ENCODE measurements at places on chromosomes 11 and 22. TPM values are rescaled to one million over a fixed set of nuclear protein-coding genes. Genes with fewer than 3 reads are reported as not detected.

Gene OR5D14
- total RNA-seq, result not detected

Gene SLC25A22
- total RNA-seq, result 64.5 TPM

- no peak overlapping the region for H3K27ac ChIP-seq
- H3K27me3 ChIP-seq, result peaks cover 5% of the 10 kb centered on the region
- no peak overlapping the region for H3K4me3 ChIP-seq
- peaks cover 6% of the 10 kb centered on the region for H3K4me1 ChIP-seq
- no peak for DNase-seq
Observed at GRCh38 chr11:125935056-125935455, 10.8 kb upstream of the VSIG10L2 start.

Gene DEUP1
- not detected for total RNA-seq

Gene SLC25A18
- not detected for total RNA-seq

DNA sequence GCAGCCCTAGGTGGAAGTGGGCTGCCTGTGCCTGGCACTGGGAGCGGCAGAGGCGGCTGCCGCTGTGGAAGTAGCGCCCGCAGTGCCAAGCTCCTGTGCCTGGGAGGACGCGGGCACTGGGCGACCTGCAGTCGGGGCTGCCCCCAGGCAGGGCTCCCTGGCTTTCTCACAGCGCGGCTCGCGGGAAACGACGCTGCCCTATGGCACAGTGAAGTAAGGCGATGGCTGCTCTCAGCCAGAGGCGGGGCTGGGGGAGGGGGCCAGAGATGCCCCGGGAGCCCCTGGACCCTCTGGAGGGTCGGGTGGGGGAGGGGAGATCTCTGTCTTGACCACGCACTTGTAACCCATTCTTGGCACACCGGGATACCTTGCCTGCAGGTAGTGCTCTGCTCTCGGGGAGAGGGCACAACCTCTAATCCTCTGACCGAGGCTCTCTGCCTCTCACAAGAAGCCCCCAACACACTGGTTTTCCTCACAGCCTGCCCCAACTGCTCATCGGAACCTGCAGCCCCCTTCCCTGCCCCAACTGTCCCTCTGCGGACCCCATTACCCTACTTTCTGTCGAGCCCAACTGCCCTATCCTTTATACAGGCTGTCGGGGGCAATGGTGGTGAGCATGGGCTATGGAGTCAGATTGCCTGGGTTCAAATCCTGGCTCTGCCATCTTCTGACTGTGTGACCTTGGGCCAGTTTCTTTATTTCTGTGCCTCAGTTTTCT is 32.2 kb upstream of the TRIM29 start:
- peaks cover 4% of the 10 kb centered on the region for H3K4me1 ChIP-seq
- H3K4me3 ChIP-seq, result no peak overlapping the region
- no peak for DNase-seq
- no peaks in the 10 kb centered on the region for H3K36me3 ChIP-seq

Gene SYCE3
- total RNA-seq, result 0.62 TPM

DNA sequence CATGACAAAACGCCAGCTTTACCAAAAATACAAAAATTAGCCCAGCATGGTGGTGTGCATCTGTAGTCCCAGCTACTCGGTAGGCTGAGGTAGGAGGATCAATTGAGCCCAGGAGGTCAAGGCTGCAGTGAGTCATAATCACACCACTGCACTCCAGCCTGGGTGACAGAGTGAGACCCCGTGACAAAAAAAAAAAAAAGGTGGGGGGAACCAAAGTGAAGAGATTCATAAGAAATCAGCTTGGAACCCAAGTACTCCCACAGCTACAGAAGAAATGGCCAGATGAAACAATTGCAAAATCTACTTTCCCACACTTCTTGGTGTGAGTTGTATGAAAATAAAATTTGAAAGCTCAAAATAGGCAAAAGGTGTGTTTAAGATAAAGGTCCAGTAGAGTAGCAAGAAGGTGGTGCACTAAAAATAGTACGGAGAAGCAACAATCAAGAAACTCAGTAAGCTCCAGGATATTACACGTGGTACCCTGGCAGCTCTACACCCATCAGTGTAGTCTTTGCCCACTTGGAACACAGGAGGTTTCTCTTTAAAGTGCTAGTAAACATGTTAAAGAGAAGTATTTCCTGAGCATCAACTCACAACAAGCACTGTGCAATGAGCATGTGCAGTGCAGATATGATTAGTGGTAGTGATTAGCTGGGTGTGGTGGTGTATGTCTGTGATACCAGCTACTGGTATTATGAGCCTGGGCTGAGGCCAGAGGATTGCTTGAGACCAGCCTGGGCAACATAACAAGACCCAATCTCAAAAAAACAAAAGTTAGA is 5.3 kb downstream of the HARBI1 start:
- no peak overlapping the region for H3K4me3 ChIP-seq
- no peaks in the 10 kb centered on the region for H3K36me3 ChIP-seq
- no peaks in the 10 kb centered on the region for H3K27me3 ChIP-seq
- H3K27ac ChIP-seq, result no peak overlapping the region

Gene ACAD8
- total RNA-seq, result 27.7 TPM

Gene WNT7B
- total RNA-seq, result not detected

Gene TEX12
- total RNA-seq, result not detected

DNA sequence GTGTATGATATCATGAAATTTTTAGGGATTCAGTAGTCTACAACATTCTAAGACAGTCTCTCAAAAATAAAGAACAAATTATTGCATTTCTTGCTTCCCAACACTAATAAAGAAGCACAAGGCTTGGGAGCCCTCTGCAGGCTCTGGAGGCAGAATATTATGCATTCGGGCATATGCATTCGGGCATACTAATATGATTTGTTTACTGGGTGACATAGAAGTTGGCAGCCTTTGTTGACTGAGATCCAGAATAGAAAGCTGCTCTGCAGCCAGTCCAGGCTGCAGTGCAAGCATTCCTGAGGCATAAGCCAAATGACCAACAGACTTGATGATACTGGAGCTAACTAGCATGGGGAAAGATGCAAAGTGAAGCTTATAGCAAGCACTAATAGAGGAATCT is 945.5 kb downstream of the OPCML start:
- no peak overlapping the region for H3K4me3 ChIP-seq
- no peak overlapping the region for H3K27ac ChIP-seq
- H3K27me3 ChIP-seq, result no peaks in the 10 kb centered on the region
- H3K36me3 ChIP-seq, result no peaks in the 10 kb centered on the region

Gene MUC5B
- total RNA-seq, result not detected

Gene ZNF215
- total RNA-seq, result 6.7 TPM

GRCh38 chr11:131465746-131466145 is 95.3 kb downstream of the NTM start:
- no peak overlapping the region for H3K27ac ChIP-seq
- H3K27me3 ChIP-seq, result peaks cover 5% of the 10 kb centered on the region
- no peaks in the 10 kb centered on the region for H3K36me3 ChIP-seq
- no peak overlapping the region for H3K4me3 ChIP-seq
- no peak for DNase-seq

Gene OR51E2
- total RNA-seq, result not detected

- peaks cover 9% of the 10 kb centered on the region for H3K4me1 ChIP-seq
- no peaks in the 10 kb centered on the region for H3K36me3 ChIP-seq
- H3K27me3 ChIP-seq, result peaks cover 2% of the 10 kb centered on the region
- H3K4me3 ChIP-seq, result no peak overlapping the region
- no peak overlapping the region for H3K27ac ChIP-seq
Observed at GRCh38 chr11:132719684-132720083, 812.6 kb downstream of the OPCML start.

GRCh38 chr11:115724666-115725065 is 220.5 kb upstream of the CADM1 start:
- no peak overlapping the region for H3K4me3 ChIP-seq
- H3K27me3 ChIP-seq, result peaks cover 2% of the 10 kb centered on the region
- no peak overlapping the region for H3K27ac ChIP-seq
- no peaks in the 10 kb centered on the region for H3K36me3 ChIP-seq
- peaks cover 3% of the 10 kb centered on the region for H3K4me1 ChIP-seq

Gene CSKMT
- 47.2 TPM for total RNA-seq

- peak within 1 kb of the TSS; percentile 99 for H3K4me3 ChIP-seq
- no peaks in the 10 kb centered on the region for H3K27me3 ChIP-seq
- peaks cover 51% of the 10 kb centered on the region for H3K36me3 ChIP-seq
- peak; percentile 65 for DNase-seq
- H3K4me1 ChIP-seq, result peaks cover 66% of the 10 kb centered on the region
Observed at GRCh38 chr22:30245985-30246813, at the start of gene LIF. Gene LIF, minus strand, starts transcription at chr22:30246759. Its CDS starts 64 bp downstream, at chr22:30246695.

Gene F2
- total RNA-seq, result 0.11 TPM

GRCh38 chr11:108508653-108509593 is 10.7 kb upstream of the POGLUT3 start:
- H3K4me1 ChIP-seq, result peaks cover 3% of the 10 kb centered on the region
- H3K27ac ChIP-seq, result no peak overlapping the region
- peaks cover 11% of the 10 kb centered on the region for H3K27me3 ChIP-seq
- no peak for DNase-seq

GRCh38 chr11:57475671-57476046 is 15.3 kb downstream of the RTN4RL2 start:
- no peaks in the 10 kb centered on the region for H3K36me3 ChIP-seq
- no peak overlapping the region for H3K27ac ChIP-seq
- peaks cover 44% of the 10 kb centered on the region for H3K27me3 ChIP-seq
- peaks cover 23% of the 10 kb centered on the region for H3K4me1 ChIP-seq

DNA sequence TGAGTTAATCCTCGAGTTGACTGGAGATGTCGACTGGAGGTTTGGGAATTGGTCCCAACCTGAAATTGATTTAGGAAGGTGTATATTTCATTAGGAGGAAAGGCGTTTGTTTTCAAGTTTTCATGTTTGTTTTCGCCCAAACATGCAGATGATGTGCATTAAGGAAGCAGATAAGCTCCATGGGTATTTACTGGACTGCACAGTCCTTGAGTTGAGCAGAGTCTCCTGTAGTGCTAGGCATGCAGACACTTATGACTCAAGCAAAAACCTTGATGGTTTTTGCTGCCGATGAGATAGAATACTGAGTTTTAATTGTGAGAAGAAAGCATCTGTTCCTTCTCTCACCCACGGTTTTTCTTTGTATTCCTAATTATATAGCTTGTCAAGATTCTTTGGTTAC is 27.9 kb downstream of the CABIN1 start:
- peaks cover 74% of the 10 kb centered on the region for H3K36me3 ChIP-seq
- H3K4me3 ChIP-seq, result no peak overlapping the region
- DNase-seq, result no peak
- no peak overlapping the region for H3K27ac ChIP-seq

Gene CST6
- 0.75 TPM for total RNA-seq

GRCh38 chr11:33867561-33867960 is 24.3 kb downstream of the LMO2 start:
- H3K27me3 ChIP-seq, result peaks cover 73% of the 10 kb centered on the region
- H3K36me3 ChIP-seq, result no peaks in the 10 kb centered on the region
- H3K27ac ChIP-seq, result no peak overlapping the region
- no peak overlapping the region for H3K4me3 ChIP-seq
- no peak for DNase-seq
- H3K4me1 ChIP-seq, result peaks cover 4% of the 10 kb centered on the region

DNA sequence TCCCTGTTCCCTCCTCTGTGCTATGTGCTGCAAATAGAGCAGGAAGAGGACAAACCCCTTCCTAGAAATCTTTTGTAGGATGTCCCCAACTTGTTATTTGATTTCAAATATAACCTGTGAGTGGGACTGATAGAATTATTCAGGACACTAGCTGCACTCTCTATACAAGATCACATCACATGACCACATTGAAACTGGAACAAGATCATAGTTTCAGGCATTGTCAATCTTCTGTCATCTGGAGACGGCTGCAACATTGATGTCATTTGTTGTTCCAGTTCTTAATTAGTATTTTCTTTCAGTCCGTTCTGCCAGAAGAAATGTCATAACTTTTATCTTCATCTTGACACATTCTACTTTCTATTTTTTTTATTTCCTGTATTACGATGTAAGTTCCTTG is 89.3 kb downstream of the GRIA4 start:
- no peaks in the 10 kb centered on the region for H3K36me3 ChIP-seq
- H3K4me3 ChIP-seq, result no peak overlapping the region
- peaks cover 3% of the 10 kb centered on the region for H3K4me1 ChIP-seq
- H3K27me3 ChIP-seq, result no peaks in the 10 kb centered on the region

Gene SOX6
- 0.34 TPM for total RNA-seq

DNA sequence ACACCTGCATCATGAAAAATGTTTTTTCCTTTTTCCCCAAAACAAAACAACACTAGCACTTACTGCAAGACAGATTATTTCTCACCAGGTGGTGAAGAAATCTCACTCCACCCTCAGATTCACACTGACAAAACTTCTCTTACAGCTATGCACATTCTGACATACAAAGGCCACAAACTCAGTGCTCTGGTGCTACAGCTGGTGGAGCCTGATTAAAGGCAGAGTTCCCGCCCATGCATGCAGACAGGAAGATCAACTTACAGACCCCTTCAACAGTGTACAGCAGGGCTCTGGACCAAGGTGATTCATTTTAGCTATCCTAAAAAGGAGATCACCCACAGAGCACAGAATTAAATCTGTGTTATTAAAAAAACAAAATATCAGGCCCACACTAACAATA is 112.6 kb downstream of the CADM1 start:
- no peak overlapping the region for H3K27ac ChIP-seq
- H3K27me3 ChIP-seq, result no peaks in the 10 kb centered on the region
- DNase-seq, result no peak
- H3K4me1 ChIP-seq, result no peaks in the 10 kb centered on the region
- H3K4me3 ChIP-seq, result no peak overlapping the region

- no peaks in the 10 kb centered on the region for H3K36me3 ChIP-seq
- peaks cover 31% of the 10 kb centered on the region for H3K4me1 ChIP-seq
- H3K4me3 ChIP-seq, result peak overlapping the region; percentile 69
- DNase-seq, result peak; percentile 51
- H3K27me3 ChIP-seq, result no peaks in the 10 kb centered on the region
Observed at GRCh38 chr11:67351275-67352005, 1.9 kb downstream of the POLD4 start.

DNA sequence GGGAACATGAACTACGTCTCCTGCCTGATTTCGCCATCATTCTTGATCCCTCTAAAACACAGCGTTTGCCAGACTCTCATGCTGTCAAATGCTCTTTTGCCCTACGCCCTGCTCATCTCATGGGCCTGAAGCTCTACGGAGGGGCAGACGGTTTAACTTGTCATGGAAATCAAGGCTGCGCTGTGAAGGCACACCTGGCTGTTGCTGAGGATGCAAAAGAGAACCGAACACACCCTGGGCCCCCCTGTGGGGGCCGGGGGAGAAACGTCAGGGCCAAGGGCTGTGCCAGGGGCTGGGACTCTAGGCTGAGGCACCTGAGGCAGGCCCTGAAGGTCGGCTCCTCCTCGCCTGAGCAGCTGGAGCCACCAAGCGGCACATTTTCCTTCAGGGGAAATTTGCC is 957.2 kb downstream of the BRD1 start:
- no peak for DNase-seq
- H3K27ac ChIP-seq, result no peak overlapping the region
- no peaks in the 10 kb centered on the region for H3K4me1 ChIP-seq
- no peaks in the 10 kb centered on the region for H3K27me3 ChIP-seq

Measured in activated T-helper 2 cell treated with anti-CD3 and anti-CD28 coated beads, Interferon-gamma antibody, Interleukin-2, Interleukin-4, amounts not matched to agents 10 μg/mL and 5 μg/mL and 100 μg/mL, durations not matched to agents 14 hours and 24 hours and 36 hours (primary cell).